ENCODE measurements at places on chromosomes 16 and 17.

- no peak for DNase-seq
Measured at GRCh38 chr17:57584050-57584551, 161.0 kb downstream of the CCDC182 start.

GRCh38 chr17:859824-860195 lies 77.7 kb downstream of the MRM3 start:
- no peak for DNase-seq

GRCh38 chr16:1428511-1428910 lies 2.4 kb upstream of the PERCC1 start:
- DNase-seq = no peak

- DNase-seq = no peak
Measured at GRCh38 chr16:9757687-9758086, 424.5 kb downstream of the GRIN2A start.

DNA sequence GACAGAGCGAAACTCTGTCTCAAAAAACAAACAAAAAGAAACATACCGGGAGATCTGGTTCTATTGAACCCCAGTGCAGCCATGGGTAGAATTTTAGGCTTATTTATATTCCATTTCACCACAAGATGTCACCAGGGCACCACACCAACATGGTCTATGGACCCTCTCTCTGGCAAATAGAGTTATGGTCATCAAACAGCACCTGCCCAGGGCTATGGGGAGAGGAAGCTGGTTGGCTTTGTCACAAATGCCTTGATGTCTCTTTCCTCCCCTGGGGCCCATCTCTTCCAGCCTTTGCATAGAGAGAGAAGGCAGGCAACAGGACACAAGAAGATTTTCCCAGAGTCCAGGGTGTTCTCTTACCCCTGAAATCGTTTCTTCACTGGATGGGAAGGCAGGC lies 128.4 kb downstream of the WWOX start:
- DNase-seq = peak; percentile 34

- DNase-seq = no peak
Measured at GRCh38 chr17:79529661-79530081, 81.2 kb downstream of the RBFOX3 start.

- no peak for DNase-seq
Measured at GRCh38 chr16:85670840-85671239, 17.9 kb downstream of the GINS2 start.

- DNase-seq = peak; percentile 54
Measured at GRCh38 chr17:39026980-39027451, 59.8 kb upstream of the FBXO47 start.

GRCh38 chr17:79631640-79632431 lies 21.0 kb upstream of the RBFOX3 start:
- no peak for DNase-seq

GRCh38 chr16:26334218-26335111 lies 642.7 kb downstream of the HS3ST4 start:
- no peak for DNase-seq

DNA sequence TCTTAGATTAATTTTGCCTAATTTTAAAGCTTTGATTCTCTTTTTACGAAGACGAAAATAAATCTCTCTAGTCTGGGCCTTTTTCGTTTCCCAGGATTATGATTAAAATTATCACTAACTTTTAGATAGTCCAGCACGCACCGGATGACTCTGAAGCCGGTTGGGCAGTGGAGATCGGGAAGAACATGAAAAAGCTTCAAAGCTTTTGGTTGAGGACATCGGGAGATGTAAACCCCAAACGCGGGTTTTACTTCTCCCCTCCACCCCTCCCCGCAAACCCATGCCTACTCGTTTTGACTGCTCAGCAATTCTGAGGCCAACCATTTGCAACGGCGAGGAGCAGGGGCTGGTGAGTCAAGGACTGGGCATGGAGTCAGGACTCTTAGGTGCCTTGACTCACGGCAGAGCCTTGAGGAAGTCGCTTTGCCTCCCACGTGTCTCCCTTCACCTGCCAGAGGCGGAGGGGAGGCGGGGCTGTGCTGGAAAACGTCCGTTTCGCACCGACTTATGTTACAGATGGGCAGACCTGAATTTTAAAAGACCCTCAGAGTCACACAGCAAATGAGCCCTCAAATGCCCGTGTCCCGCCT lies 989 bp upstream of the DUSP14 start:
- peak; percentile 46 for DNase-seq

Measured in NCI-H2171 (cell line).